ENCODE measurements at places on chromosomes 11 and 22. TPM values are rescaled to one million over a fixed set of nuclear protein-coding genes. Genes with fewer than 3 reads are reported as not detected.

The SLC43A3 gene
- 32.8 TPM for total RNA-seq

The UPK3A gene
- not detected for total RNA-seq

The CBLIF gene
- total RNA-seq: not detected

The IRAG1 gene
- total RNA-seq: 1.4 TPM

The SCUBE1 gene
- 68.9 TPM for total RNA-seq

The SAA1 gene
- total RNA-seq: not detected
